Posterior vena cava (tissue), 2 donors: ENCODE measurements at places on chromosomes 6 and 20. TPM values are rescaled to one million over a fixed set of nuclear protein-coding genes. Genes with fewer than 3 reads are reported as not detected.

DNA sequence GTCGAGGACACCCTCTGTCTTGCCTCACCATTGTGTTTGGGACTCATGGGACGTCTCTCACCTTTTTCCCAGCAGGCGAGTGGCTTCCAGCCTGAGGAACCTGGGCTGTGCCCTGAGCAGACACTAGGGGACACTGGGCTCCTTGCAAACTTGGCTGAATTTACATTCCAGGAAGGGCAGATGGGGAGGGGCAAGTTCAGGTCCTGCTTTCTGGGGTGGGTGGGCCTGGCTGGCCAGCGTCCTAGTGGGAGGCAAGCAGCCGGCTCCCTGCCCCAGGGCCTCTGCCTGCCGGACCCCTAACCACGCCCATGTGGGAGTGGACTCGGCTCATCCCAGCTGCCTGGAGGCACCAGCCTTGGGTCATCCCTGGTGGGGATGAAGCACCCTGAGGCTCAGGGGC lies 48.2 kb upstream of the MLN start:
- DNase-seq, result no peak

NR2E1 gene
- total RNA-seq, result not detected

AVP gene
- not detected for total RNA-seq

GRCh38 chr20:56697476-56697875 lies 68.4 kb downstream of the TFAP2C start:
- no peak for DNase-seq

DNA sequence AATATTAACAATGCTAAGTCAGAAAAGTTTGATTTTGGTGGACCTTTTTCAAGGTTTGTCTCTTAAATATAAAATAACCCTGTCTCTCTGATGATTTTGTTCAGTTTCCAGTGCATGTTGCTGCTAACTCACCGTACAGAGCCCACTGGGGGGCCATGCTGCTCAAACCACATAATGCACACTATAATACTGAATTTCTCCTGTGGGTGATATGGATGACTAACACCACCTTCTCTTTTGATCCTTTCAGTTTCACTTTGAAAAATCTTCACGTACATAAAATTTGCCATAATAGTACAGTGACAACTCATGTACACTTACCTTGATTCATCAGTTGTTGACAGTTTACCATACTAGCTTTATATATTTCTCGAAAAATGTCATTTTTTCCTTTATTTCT lies 506.6 kb upstream of the MAN1A1 start:
- DNase-seq, result no peak

- DNase-seq, result no peak
These were observed 82.2 kb upstream of the LRFN2 start for GRCh38 chr6:40669343-40669742.

DNA sequence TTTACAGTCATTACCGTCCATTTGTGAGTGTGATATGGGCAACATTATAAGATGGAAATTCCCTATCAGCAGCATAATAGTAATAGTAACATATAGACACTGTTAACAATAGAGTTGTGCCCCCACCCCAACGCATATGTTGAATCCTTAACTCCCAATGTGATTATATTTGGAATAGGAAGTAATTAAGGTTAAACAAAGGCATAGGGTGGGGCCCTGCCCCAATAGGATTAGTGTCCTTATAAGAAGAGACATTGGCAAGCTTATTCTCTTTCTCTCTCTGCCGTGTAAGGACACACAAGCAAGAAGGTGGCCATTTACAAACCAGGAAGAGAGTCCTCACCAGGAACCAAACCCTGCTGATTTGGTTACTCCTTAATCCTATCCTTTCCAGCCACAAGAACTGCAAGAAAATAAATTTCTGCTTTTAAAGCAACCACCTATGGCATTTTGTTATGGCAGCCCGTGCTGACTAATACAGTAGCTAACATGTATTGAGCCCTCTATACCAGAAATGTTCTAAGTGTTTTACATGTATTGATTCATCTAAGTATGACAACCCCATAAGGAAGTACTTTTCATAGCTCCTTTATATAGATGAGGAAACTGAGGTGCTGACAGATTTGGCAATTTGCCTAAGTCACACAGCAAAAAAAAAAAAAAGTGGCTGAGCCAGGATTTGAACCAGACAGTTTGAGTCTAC lies 114.2 kb downstream of the BCAS1 start:
- DNase-seq, result no peak
